Activated CD4-positive, alpha-beta memory T cell treated with anti-CD3 and anti-CD28 coated beads for 36 hours (primary cell): ENCODE measurements at places on chromosomes 5 and 9.
A peak's percentile ranks its signal among the peaks of the same experiment; 100 is the strongest.

DNA sequence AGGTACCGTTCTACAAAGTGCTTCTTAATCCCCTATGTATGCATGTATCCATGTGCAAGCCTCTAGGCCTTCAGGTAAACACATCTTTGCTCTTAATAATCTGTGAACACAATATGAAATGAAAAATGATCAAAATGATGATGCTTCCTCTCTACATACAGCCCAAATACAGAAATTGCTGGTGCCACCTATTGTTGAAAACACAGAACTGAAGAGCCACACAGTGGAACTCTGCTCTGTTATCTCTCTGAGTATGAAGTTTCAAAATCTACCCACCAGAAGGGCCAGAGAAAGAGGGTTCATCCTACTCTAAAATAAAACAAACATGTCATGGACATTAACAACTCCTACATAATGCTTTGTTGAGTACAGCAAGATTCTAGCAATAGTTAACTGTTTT is 71.3 kb downstream of the GLIS3 start:
- no peak for DNase-seq

DNA sequence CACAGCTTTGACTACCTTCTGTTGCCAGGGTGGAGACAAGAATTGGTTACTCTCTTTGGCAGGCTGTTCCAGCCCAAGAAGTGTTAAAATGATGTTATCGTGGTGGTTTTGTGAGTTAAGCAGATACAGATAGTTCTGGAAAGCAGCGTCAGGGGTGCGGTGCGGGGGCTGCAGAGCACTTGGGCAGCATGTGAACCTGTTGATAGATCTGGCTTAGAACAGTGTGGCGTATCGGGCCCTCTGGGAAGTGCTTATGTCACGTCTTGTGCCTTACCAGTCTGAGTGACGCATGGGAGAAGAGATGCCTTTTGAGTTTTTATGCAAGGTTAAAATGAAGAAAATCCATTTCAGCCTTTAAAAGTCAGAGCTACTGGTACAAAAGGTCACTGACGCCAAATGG is 152.5 kb downstream of the PRKACG start:
- no peak for DNase-seq

DNA sequence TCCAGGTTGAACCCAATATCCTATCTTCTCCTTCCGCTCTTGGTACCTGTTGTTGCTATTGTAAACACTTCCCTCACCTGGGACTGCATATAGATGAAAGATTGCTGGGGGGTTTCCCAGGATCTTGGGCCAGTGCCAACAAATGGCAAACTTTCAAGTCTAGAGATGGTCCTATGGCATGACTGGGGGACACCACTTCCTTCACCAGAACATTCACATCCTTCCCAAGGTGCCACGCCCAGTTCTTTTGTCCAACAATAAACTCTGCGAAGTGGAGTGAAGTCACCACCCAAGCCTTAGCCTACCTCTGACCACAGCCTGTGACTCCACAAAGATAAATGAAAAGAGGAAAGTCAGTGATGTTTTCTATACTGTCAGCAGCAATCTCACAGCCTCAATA is 34.4 kb downstream of the DOCK8 start:
- peak; percentile 52 for DNase-seq

DNA sequence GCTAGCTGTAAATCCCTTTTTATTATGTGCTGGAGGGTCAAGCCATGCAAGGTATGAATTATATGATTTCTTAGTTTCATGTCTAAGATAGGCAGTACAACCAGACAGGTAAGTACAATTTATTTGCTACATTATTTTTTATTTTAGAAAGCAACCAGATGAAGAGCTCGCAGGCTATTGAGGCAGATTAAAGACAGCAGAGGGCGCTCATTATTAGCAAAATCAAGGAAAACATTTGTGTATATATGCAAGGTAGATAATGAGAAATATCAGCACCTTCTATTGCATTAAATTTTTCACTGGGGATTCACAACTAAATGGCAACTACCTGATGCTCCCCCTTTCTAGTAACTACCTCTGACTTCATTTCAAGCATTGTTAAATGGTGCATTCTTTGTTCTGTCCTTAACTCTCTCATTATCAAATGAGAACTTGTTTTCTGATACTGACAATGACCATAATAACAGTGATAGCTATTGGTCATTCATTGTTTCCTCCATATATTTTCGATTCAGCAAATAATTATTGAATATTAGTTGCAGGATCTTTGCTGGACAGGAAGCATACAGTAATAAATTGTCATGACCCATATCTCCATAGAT is 8.6 kb downstream of the SCGB3A2 start:
- no peak for DNase-seq

- no peak for DNase-seq
Observed at GRCh38 chr9:92295827-92296258, 2.3 kb upstream of the IARS1 start.

DNA sequence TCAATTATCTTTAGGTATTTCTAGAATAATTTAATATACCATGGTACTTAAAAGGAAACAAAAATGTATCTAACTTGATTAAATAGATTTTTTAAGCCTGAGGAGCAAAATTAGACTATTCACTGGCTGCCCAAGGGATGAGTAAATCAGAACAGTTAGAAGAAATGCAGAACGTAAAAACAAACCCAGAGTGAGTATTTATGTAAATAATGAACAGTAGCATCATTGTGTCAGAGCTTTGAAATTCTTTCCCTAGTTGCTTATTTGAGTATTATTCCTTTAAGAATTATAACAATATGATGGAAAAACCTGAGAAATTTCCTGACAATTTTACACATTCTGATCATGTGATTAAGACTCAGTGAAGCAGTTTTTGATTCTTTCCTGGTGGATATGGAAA is 200.9 kb downstream of the GDNF start:
- no peak for DNase-seq
